ENCODE measurements at places on chromosomes 1 and 21. TPM values are rescaled to one million over a fixed set of nuclear protein-coding genes. Genes with fewer than 3 reads are reported as not detected.

LAX1 gene
- 0.09 TPM for total RNA-seq

KRTAP7-1 gene
- total RNA-seq: not detected

CSMD2 gene
- 1.7 TPM for total RNA-seq

CD5L gene
- not detected for total RNA-seq

AADACL4 gene
- 0.09 TPM for total RNA-seq

GRIK3 gene
- total RNA-seq: not detected

ADAMTS5 gene
- 5.4 TPM for total RNA-seq

C1QTNF12 gene
- 2.8 TPM for total RNA-seq

MCOLN3 gene
- 6.9 TPM for total RNA-seq

LRP8 gene
- total RNA-seq: 3.4 TPM

DISP1 gene
- total RNA-seq: 6.2 TPM

CKS1B gene
- total RNA-seq: 22.2 TPM

SPOCD1 gene
- 17.4 TPM for total RNA-seq

ADORA1 gene
- 24.5 TPM for total RNA-seq

SUSD4 gene
- total RNA-seq: under 0.01 TPM

ETV3L gene
- not detected for total RNA-seq

AHDC1 gene
- 6.7 TPM for total RNA-seq

HRNR gene
- not detected for total RNA-seq

MTARC1 gene
- total RNA-seq: 0.86 TPM

PROX1 gene
- total RNA-seq: 0.26 TPM

OR10K1 gene
- not detected for total RNA-seq

ADAMTS1 gene
- 118 TPM for total RNA-seq

OXCT2 gene
- total RNA-seq: 0.09 TPM

NBPF14 gene
- total RNA-seq: 35.5 TPM

CFAP107 gene
- not detected for total RNA-seq

CYP4Z1 gene
- not detected for total RNA-seq

UBL4B gene
- 0.09 TPM for total RNA-seq

PROK1 gene
- total RNA-seq: not detected

RASAL2 gene
- 7.3 TPM for total RNA-seq

CRYZL1 gene
- 34.9 TPM for total RNA-seq

ZBTB37 gene
- 5.3 TPM for total RNA-seq

UBASH3A gene
- not detected for total RNA-seq

LYPLAL1 gene
- 59.8 TPM for total RNA-seq

GGPS1 gene
- 27.0 TPM for total RNA-seq

LDLRAP1 gene
- 8.2 TPM for total RNA-seq

GPR37L1 gene
- not detected for total RNA-seq

Data from bronchial smooth muscle cell (primary cell).